ENCODE measurements at places on chromosomes 3 and 15. TPM values are rescaled to one million over a fixed set of nuclear protein-coding genes. Genes with fewer than 3 reads are reported as not detected.

DNA sequence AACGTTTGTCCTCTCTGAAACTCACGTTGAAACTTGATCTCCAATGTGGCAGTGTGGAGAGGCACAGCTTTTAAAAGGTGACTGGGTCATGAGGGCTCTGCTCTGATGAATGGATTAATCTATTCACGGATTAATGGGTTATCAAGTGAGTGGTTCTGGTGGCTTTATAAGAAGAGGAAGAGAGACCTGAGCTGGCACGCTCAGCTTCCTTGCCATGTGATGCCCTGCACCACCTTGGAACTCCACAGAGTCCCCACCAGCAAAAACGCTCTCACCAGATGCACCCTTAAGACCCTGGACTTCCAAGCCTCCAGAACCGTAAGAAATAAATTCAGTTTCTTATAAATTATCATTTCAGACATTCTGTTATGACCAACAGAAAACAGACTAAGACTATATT is 2.6 kb downstream of the PPP1R2 start:
- DNase-seq: no peak

DNA sequence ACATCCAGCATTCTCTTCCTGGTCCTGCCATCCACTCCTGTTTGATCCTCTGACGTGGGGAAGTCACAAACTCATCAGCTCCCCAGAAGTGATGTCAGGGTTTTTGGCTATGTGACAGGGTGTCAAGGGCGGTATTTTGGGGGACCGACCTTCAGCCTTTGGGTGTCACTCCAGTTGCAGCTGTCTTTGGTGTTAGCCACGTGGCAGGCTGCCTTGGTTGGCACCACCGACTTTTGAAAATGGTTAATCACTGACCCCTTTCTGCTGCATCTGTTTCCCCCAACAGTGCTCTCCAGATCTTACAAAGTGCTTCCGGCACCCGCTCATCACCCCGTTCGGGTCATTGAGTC is 86.6 kb downstream of the TRAK1 start:
- DNase-seq: no peak

The MUC20 gene
- total RNA-seq: 5.0 TPM

The NAA80 gene
- 7.5 TPM for total RNA-seq

All from progenitor cell of endocrine pancreas (in vitro differentiated cells).